ENCODE measurements at places on chromosomes 4 and X.

DNA sequence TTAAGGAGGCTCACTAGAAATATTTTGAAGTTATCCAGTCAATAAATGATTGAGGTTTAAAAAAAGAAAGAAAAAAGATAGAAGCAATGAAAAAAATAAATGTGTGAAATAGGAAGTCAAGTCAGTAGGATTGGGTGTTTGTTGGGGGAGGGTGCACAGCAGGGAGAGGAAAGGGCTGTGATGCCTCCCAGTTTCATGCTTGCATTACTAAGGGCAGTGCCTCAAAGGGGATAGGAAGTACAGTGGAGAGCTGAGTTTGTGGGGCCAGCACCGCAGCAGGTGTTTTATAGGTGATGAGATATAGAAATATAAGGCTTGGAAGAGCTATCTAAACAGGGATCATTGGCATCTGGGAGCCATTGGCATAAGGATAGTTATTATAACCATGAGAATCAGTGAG, 919.2 kb downstream of the STIM2 start:
- no peak for DNase-seq

GRCh38 chrX:153474718-153475117, 4.3 kb upstream of the HAUS7 start:
- DNase-seq = no peak

DNA sequence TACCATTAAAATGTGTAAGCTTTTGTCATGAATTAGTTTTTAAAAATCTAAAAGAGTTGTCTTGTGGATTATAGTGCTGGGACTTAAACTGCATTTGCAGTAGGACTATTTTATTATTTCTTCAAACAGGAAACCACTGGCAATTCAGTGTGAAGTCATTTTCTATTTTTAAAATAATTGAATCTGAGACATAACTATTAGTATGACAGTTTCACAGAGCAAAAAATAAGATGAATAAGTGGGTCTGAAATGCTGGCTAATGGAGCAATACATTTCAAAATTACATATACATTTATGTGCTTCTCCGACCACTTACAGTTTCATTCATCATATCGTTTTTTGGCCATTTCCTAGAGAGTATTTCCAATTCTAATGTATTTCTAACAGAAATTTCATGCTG, 75.3 kb upstream of the RAPGEF2 start:
- DNase-seq = no peak

- no peak for DNase-seq
Observed at GRCh38 chr4:70709611-70710205, 12.1 kb upstream of the RUFY3 start.

DNA sequence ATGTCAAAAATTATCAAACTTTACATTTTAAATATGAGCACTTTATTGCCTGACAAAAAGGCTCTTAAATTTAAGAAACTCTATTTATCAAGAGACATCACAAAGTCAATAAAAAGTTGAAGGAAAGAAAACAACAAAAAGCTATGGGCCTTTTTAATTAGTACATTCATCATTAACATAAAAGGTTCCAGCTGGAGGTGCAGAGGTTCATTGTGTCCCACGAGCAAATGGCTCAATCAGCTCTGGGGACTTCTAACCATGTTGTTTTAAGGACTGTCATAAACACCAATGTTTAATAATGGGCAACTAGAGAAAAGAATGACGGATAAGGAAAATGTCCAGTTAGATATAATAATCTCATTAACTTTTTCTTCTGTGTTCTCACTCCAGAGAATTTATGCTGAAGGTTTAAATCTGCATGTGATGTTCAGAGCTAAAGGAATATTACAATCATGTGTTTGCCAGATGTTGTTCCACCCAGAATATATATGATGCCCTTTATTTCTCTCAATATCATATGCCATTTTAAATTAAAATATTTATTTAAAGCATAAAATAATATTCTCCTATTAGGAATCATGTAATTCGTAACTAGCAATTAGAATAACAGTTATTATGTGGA, 840.3 kb upstream of the ADGRL3 start:
- no peak for DNase-seq

DNA sequence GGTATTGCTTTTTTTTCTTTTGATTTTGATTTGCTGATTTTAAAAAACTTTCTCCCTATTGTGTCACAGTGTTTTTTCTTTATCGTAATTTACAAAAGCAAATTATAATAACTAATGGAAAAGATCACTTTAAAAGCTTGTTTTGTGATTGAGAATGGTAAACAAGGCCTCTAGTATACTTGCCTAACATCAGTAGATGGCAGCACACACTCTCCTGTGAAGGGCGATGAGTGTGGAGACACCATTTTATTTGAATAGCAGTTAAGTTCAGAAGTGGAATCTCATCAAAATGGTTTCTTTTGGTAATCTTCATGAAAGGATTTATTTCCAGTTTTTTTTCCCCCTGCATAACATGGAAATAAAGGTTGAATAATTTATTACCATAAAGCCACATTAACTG, 72.3 kb downstream of the PAK3 start:
- no peak for DNase-seq

- no peak for DNase-seq
Observed at GRCh38 chrX:47218920-47219815, 687 bp downstream of the CDK16 start.

GRCh38 chr4:187944179-187944578, 51.4 kb upstream of the ZFP42 start:
- no peak for DNase-seq

DNA sequence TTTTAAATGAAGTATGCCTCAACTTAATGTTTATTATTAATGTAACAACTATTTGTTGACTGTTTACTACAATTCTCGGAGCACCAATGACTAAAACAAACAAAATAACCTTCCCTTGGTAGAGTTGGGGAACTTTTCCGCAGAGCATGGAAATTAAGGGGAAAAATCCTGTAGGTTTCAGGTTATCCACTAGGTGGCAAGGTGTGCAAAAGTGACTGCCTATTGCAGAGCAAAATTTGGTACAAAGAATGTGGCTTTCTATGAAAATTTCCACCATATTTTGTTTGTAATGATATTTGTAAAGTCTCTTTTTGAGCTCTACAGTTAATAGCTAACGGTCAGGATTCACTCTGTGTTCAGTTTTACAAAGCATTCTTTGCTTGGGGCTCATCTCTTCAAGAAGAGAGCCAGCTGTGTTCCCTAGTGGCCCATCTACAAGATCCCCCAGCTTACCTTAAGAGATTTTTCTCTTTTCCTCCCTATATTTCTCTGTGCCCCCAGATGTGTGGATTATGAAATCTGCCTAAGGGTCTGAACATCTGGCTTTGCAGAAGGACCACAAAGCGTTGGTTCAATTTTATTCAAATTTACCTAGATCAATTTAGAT, 61.1 kb downstream of the FBXO8 start:
- peak; percentile 4 for DNase-seq

DNA sequence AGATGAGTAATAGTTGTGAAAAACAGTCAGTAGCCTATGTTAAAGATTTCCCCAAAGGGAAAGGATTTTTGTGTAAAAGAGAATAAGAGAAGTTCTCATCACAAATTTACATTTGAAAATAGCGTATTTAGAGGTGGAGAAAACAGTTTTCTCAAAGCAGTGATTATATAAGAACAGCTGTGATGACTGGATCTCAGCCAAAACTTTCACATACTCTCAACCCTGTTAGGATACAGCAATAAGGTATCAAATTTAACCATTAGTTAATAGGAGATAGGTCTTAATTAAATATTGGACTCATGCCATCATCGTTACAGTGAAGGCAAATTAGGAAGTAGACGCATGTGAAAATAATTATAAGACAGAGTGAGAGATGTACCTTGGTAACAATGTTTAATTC, 622.7 kb downstream of the PCDH18 start:
- no peak for DNase-seq

Measured in GM12864 (cell line).